Esophagus squamous epithelium (tissue), 5 donors: ENCODE measurements at places on chromosomes 1 and 21. TPM values are rescaled to one million over a fixed set of nuclear protein-coding genes. Genes with fewer than 3 reads are reported as not detected.

The SYT2 gene
- not detected for total RNA-seq

The TMEM51 gene
- total RNA-seq = 20.5 TPM

The OSBPL9 gene
- 71.9 TPM for total RNA-seq

The KNCN gene
- total RNA-seq = not detected

The KIF26B gene
- 0.23 TPM for total RNA-seq

The OR2G6 gene
- total RNA-seq = not detected

The PLA2G2F gene
- total RNA-seq = not detected

The EPHX1 gene
- total RNA-seq = 114 TPM

The CD2 gene
- 6.3 TPM for total RNA-seq

The SLC35F3 gene
- total RNA-seq = 0.57 TPM

The ZNF695 gene
- total RNA-seq = 0.23 TPM

- no peak for DNase-seq
- H3K36me3 ChIP-seq = no peaks in the 10 kb centered on the region
- no peak overlapping the region for H3K27ac ChIP-seq
- H3K4me1 ChIP-seq = no peaks in the 10 kb centered on the region
Observed at GRCh38 chr21:45637883-45638282, 5.6 kb upstream of the PCBP3 start.

GRCh38 chr21:45078371-45078770 is 4.0 kb downstream of the ADARB1 start:
- H3K4me1 ChIP-seq = peaks cover 12% of the 10 kb centered on the region
- H3K27me3 ChIP-seq = no peaks in the 10 kb centered on the region
- no peak overlapping the region for H3K4me3 ChIP-seq
- no peaks in the 10 kb centered on the region for H3K36me3 ChIP-seq
- no peak for DNase-seq

DNA sequence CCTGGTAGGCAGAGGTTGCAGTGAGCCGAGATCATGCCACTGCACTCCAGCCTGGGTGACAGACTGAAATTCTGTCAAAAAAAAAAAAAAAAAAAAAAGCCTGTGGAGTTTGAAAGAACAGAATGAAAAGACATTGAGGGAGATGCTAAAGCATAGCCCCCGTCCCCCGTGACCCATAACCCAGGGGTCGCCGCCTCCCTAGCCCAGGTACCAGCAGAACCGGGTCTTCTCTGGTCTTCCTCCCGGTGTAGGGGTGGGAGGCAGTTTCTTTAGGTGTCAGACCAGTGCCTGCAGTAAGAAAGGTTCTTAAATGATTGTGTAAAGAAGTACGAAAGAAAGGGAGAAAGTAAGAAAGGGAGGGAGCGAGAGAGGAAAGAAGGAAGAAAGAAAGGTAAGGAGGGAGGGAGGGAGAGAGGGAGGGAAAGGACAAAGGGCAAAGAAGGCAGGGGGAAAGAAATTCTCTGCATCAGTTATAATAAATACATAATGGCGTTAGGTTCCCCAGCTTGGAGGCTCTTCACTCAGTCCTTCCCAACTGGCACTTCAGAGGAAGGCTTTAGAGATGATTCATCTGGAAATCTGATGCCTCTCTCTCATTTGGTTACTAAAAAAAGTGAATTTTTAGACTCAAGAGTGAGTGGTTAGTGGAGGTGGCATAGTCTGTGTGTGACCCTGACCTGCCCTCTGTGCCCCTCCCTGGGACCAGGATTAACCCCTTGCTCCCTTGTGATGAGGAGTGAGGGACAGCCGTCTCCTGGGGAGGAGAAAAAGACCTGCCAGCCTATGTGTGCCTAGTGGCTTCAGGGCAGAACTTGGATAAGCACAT is 1.1 kb downstream of the IL24 start:
- H3K27ac ChIP-seq = no peak overlapping the region
- no peak overlapping the region for H3K4me3 ChIP-seq
- no peak for DNase-seq
- H3K4me1 ChIP-seq = peaks cover 5% of the 10 kb centered on the region

- no peak overlapping the region for H3K27ac ChIP-seq
- no peak for DNase-seq
- no peaks in the 10 kb centered on the region for H3K27me3 ChIP-seq
- H3K4me3 ChIP-seq = no peak overlapping the region
- no peaks in the 10 kb centered on the region for H3K36me3 ChIP-seq
Observed at GRCh38 chr1:197438010-197438790, 170.1 kb downstream of the CRB1 start.

DNA sequence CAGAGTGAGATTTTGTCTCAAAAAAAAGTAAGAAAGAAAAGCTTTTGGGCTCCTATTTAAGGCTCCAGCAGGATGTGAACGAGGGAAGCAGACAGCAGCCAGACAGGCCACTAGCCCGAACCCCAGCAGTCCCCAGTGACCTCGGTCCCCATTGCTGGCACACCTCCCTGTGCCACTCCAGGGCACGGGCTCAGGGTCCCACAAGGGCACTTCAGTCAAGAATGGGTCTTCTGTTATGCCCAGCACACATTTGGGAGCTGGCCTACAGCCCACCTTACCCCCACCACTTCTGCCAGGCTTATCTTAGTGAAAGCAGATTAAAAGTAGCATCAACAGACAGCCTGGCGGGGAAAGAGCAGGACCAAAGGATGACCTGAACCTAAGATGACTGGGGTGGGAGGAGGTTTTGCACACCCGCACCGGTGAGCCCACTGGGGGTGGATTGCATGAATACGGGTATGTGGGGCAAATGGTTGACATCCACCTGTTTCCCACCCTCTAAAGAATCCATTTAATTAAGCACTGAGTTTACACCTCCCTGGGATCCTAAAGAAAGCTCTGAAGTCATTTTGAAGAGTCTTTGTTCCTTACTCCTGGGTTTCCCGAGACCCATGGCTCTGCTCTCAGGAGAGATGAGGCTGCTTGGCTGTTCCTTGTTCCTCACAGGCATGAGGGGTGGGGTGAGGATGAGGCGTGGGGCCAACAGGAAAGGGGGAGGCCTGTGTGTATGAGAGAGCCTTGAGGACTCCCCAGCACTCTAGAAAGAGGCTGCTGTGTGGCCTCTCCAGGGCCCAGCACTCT is 4.7 kb downstream of the CHI3L1 start:
- peaks cover 22% of the 10 kb centered on the region for H3K4me1 ChIP-seq
- H3K27me3 ChIP-seq = no peaks in the 10 kb centered on the region
- H3K27ac ChIP-seq = no peak overlapping the region

DNA sequence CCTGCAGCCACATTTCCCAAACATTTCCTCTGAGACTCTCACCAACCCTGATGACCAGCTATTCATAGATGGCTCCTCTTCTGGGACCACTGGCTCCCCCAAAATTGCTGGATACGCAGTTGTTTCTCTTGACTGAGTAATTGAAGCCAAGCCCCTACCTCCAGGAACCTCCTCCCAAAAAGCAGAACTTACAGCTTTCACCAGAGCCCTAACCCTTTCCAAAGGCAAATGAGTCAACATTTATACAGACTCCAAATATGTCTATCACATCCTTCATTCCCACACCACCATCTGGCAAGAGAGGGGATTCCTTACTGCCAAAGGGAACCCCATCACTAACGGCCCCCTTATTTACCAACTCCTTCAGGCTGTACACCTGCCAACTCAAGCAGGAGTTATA is 20.3 kb upstream of the CA6 start:
- H3K27me3 ChIP-seq = no peaks in the 10 kb centered on the region
- no peaks in the 10 kb centered on the region for H3K36me3 ChIP-seq
- no peak for DNase-seq
- no peaks in the 10 kb centered on the region for H3K4me1 ChIP-seq
- H3K27ac ChIP-seq = no peak overlapping the region

DNA sequence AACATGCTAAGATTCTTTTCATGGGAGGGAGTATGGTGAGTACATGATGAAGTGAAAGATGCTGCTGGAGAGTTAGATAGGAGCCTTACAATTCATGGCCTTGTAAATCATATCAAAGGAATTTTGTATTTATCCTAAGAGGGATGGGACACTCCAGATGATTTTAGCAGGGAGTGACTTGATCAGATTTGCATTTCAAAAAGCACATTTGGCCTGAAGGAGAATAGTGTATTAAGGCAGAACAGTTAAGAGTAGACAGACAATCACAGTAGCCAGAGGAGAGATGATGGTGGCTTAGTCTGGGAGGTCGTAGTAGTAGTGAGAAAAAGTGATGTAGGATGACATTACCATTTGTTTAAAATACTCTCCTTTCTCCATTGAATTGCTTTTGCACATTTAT is 48.8 kb downstream of the SYCP1 start:
- no peak overlapping the region for H3K4me3 ChIP-seq
- H3K27me3 ChIP-seq = peaks cover 9% of the 10 kb centered on the region

DNA sequence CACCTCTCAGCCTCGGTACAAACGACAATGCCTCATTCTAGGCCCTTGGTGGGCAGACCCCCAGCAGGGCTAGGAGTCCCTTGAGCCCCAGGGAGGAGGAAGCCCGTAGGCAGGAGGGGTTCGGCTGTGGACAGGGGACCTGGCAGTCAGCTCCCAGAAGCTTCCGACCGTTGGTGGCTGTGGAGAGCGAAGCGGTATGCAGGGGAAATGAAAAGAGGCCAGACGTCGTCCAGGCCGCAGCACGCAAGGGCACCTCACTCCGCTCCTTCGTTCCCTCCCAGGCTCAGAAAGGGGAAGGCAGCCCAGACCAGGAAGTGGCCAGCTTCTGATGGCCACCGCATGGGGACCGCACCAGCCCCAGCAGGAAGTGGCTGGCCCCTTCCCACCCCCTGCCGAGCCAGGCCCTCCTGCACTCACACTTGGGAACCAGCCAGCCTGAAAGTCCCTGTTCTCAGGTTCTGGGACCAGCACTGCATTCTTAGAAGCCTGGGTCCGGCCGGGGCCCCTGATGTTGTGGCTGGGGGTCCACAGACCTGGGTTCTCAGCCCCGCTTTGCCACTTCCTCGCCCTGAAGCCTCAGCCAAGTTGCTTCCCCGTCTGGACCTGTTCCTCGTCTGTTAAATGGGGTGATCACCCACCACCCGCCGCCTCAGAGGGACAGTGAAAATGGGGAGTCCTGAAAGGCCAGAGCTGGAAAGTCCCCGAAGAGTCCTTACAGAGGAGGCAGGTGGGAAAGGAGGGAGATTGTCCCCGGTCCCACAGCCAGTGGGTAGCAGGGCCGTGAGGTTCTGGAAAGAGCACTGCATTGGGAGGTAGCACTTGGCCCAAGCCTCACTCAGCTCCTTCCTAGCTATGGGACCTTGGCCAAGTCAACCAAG is 104.0 kb upstream of the RUNX3 start:
- no peak overlapping the region for H3K27ac ChIP-seq
- H3K4me1 ChIP-seq = no peaks in the 10 kb centered on the region
- no peak overlapping the region for H3K4me3 ChIP-seq
- H3K27me3 ChIP-seq = no peaks in the 10 kb centered on the region

DNA sequence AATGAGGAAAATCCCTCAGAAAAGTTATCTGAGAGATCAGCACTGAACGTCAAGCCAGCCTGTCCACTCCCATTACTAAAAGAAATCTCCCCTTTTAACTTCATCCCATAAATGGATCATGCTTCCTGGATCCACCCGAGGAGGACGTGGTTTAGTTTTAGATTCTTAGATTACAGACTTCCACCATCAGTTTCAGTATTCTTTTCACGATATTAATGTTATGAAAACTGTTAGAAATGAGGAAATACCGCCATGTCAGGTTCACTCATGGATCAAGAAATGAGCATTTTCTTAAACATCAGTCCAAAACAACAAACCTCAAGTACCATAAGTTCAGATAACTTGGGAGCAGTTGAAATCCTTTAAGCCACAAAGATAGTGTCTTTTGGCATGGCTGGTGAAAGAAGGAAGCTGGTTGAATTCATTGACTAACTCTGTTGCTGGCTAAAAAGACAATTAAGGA is 49.8 kb downstream of the NFIA start:
- H3K27me3 ChIP-seq = no peaks in the 10 kb centered on the region
- H3K4me1 ChIP-seq = peaks cover 6% of the 10 kb centered on the region
- no peak for DNase-seq
- no peaks in the 10 kb centered on the region for H3K36me3 ChIP-seq

GRCh38 chr1:175480343-175480822 is 263.0 kb downstream of the TNR start:
- no peak overlapping the region for H3K4me3 ChIP-seq
- H3K27ac ChIP-seq = no peak overlapping the region
- no peaks in the 10 kb centered on the region for H3K4me1 ChIP-seq
- H3K27me3 ChIP-seq = no peaks in the 10 kb centered on the region
- DNase-seq = no peak

DNA sequence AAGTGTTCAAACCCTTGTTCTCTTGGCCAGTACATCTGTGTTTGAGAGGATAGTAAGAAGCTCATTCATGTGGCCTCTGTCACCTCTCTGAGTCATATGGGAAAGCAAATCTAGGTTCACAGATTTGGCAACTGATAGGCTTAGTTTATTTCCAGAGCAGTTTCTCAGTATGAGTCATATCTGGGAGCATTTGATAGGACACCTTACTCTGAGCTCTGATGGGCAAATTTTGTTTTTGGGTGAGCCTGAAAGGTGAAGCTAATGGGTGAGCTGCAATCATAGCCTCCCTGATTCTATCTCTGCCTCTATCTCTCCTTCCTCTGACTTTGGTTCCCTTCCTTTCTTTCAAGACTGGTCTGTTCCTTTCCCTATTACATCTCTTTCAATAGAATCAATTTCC is 134.4 kb downstream of the S1PR1 start:
- DNase-seq = no peak
- H3K27ac ChIP-seq = no peak overlapping the region
- peaks cover 28% of the 10 kb centered on the region for H3K4me1 ChIP-seq
- no peak overlapping the region for H3K4me3 ChIP-seq
- H3K27me3 ChIP-seq = no peaks in the 10 kb centered on the region
- no peaks in the 10 kb centered on the region for H3K36me3 ChIP-seq

- no peak overlapping the region for H3K4me3 ChIP-seq
- no peaks in the 10 kb centered on the region for H3K27me3 ChIP-seq
- DNase-seq = no peak
- H3K36me3 ChIP-seq = no peaks in the 10 kb centered on the region
- peaks cover 3% of the 10 kb centered on the region for H3K4me1 ChIP-seq
Observed at GRCh38 chr21:37751268-37751975, 164.8 kb downstream of the KCNJ6 start.

DNA sequence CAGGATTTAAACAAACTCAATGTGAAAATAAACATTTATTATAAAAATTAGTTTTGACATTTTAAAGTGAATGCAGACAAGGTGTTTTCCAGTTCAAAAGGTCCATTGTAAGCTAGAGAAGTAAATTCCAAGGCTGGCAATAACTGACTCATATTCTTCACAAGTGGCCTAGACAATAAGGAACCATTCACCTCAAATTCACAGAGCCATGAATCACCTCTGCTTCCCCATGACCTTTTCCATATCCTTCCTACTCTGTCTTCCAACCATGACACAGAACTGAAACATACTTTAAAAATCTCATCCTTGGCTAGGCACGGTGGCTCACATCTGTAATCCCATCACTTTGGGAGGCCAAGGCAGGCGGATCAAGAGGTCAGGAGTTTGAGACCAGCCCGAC is 24.8 kb downstream of the F11R start:
- peaks cover 4% of the 10 kb centered on the region for H3K4me1 ChIP-seq
- no peaks in the 10 kb centered on the region for H3K27me3 ChIP-seq
- H3K36me3 ChIP-seq = peaks cover 21% of the 10 kb centered on the region
- no peak overlapping the region for H3K4me3 ChIP-seq
- H3K27ac ChIP-seq = peak overlapping the region; percentile 72

DNA sequence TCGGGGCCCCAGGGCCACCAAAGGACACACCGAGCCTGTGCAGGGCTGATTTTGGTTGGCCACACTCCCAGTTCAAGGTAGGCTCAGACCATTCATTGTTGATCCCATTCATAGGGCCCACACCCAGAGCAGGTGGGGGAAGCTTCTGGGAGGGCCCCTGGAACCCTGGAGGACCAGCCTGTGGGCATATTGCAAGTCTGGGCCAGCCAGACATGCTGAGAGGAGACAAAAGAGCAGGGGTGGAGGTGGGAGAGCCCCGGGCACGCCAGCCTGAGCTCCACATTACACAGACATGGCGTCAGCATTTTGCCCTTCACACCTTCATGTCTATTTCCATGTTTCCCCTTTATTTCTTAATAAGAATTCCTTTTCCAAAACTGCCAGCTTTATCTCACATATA is 25.7 kb downstream of the PMVK start:
- DNase-seq = no peak
- no peaks in the 10 kb centered on the region for H3K36me3 ChIP-seq
- no peaks in the 10 kb centered on the region for H3K27me3 ChIP-seq
